ENCODE measurements at places on chromosomes 4 and X. TPM values are rescaled to one million over a fixed set of nuclear protein-coding genes. Genes with fewer than 3 reads are reported as not detected.

AWAT2 gene
- not detected for total RNA-seq

HTR2C gene
- not detected for total RNA-seq

MAOB gene
- total RNA-seq = 0.29 TPM

UCP1 gene
- 0.14 TPM for total RNA-seq

TRIML2 gene
- total RNA-seq = 35.7 TPM

BEND2 gene
- total RNA-seq = not detected

MAPK10 gene
- total RNA-seq = 0.49 TPM

HOPX gene
- total RNA-seq = not detected

CXCL3 gene
- total RNA-seq = 3.3 TPM

ACOX3 gene
- 9.6 TPM for total RNA-seq

HADH gene
- total RNA-seq = 24.2 TPM

ATP6AP1 gene
- total RNA-seq = 109 TPM

RNF212 gene
- total RNA-seq = 2.8 TPM

SPANXC gene
- not detected for total RNA-seq

MAGED4 gene
- 8.0 TPM for total RNA-seq

COL25A1 gene
- total RNA-seq = not detected

FIP1L1 gene
- 28.0 TPM for total RNA-seq

RPL34 gene
- total RNA-seq = 849 TPM

CCNB3 gene
- total RNA-seq = 0.67 TPM

DIPK2B gene
- total RNA-seq = not detected

IGSF1 gene
- total RNA-seq = 0.28 TPM

SPATA4 gene
- total RNA-seq = 0.24 TPM

PCDH7 gene
- 0.17 TPM for total RNA-seq
